ENCODE measurements at places on chromosomes 1 and 21.

- no peak for DNase-seq
Measured at GRCh38 chr1:96721053-96721415, 550 bp upstream of the PTBP2 start.

DNA sequence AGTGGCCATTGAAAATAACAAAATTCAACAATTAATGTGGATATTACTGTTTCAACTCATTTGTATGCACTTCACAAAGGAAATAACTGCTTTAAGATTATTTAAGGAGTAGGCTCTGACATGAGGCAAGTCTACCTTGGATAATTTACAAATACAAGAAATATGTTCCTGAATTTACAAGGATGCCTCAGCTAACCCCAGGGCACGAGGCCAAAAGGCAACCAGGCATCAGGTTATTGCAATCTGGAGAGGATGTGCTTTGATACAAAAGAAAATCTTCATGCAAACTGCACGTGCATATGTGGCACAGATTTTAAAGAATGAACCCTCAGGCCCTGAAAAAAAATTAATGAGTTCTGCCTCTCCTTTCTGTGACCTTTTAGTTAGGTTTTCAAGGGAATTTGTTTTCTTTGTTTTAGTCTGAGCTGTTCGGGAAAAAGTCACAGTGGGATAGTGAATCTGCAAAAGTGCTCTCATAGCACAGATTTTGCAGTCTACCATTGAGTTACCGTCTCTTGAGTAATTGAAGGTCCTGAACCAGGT is 1304.2 kb upstream of the ADGRL4 start:
- no peak for DNase-seq

GRCh38 chr1:212649020-212649419 is 40.5 kb downstream of the ATF3 start:
- no peak for DNase-seq

DNA sequence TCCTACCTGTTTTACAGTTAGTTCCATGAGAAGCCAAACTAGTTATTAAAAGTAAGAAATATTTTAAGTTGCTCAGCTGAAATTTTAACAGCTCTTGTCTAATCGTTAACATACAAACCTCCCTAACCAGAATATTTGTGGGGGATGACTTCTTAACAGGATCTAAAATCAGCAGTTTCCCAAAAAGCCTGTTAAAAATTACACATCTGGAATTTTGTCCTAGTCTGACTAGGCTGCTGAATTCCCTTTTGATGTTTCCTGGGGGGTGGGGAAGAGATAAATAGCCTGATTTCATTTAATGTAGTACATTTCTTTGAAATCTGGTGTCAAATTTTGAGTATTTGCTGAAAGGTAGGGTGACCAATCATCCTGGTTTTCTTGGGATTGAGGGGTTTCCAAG is 78.8 kb upstream of the ARHGAP29 start:
- no peak for DNase-seq

DNA sequence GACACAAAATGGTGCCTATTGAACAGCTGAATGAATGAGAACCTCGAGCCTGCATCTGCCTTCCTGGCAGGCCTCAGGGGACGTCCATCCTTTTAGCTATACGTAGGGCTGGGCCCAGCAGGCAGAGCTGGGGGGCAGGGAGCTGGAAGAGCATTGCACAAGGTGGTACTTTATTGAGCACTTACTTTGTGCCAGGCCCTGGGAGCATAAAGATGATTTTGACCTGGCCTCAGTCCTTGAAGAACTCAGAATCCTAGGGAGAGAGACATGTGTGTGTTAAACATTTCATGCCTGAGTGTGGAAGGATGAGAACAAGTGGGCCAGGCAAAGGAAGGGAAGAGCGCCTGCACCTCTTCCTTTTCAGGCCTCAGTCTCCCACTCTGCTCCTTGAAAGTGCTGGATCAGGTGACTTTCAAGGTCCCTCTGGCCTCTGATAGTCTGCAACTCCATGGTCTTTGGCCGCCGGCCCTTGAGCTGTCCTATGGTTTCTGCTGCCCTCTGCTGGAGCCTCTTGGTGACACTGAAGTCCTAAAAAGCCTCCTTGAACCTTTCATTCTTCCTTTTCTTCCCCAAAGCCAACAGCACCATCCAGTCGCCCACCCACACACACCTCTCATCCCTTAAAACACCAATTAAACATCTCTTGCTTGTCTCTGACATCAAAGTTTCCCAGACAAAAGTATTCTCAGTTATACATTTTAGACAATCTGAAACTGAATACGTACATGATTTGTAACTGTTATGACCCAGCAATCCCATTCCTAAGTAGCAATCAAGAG is 3.5 kb upstream of the PEAR1 start:
- DNase-seq: peak; percentile 28

DNA sequence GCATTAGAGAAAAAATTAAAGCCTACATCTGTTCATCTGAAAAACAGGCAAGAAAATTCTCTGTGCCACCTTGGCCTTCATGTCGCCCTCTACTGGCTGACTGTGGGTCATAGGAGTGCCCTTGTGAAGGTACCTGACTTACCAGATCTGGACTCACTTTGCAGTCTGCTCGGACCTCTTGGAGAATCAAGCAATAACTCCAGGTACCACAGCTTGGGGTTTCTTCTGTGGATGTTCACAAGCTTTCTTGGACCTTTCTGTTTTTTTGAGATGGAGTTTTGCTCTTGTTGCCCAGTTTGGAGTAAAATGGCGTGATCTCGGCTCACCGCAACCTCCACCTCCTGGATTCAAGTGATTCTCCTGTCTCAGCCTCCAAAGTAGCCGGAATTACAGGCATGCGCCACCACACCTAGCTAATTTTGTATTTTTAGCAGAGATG is 2.4 kb upstream of the PRAMEF18 start:
- DNase-seq: no peak

DNA sequence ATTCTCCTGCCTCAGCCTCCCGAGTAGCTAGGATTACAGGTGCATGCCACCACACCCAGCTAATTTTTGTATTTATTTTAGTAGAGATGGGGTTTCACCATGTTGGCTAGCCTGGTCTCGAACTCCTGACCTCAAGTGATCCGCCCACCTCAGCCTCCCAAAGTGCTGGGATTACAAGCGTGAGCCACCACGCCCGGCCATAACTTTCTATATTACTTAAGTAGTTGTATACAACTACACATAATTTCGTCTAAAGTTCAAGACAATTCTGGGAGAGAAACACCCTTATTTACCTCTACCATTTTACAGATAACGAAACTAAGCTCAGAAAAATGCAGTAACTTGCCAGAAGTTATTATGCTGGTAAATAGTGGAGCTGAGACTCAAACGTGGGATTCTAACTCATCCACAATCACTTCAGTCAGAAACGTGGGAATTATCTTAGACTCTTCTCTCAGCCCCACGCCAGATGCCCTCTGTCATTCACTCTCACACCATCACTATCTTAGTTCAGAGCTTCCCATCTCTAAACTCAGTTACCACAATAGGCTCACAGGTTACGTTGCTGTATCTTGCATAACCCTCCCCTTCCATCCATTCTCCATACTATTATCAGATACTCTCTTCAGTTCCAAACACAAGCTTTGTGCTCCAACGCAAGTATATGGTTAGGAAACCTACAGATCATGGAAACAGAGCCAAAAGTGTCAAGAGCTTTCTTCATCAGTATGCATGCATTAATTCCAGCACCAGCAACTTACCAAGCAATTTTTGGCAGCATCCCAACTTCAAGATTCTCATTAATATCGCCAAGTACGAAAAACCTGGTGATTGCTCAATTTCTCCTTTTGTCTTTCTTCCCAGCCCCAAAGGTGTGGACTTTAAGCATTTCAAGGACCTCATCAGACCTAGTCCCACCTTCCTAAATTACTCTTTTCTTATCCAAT is 69.3 kb downstream of the RERE start:
- DNase-seq: no peak

GRCh38 chr1:200488375-200489165 is 78.7 kb upstream of the ZNF281 start:
- DNase-seq: peak; percentile 7

GRCh38 chr1:29584776-29585175 is 348.5 kb downstream of the PTPRU start:
- no peak for DNase-seq

DNA sequence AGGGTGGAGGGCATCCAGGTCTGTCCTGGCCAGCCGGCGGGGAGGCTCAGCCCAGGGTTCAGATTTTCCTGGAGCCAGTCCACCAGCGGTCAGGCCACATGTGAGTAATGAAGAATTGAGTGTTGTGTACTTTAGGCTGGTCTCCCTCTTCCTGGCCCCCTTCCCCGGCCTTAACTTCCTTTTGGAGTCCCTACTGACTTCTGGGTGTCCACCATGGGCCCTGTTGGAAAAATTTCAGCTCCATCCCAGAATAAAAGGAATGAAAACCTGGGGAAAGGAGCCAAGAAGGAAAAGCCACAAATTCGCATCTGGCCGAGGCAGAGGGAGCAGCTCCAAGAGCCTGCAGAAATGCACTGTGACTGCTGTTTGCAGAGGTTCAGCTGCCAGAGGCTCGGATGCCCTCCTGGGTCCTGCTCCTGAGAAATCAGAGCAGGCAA is 35.5 kb upstream of the HHAT start:
- no peak for DNase-seq

DNA sequence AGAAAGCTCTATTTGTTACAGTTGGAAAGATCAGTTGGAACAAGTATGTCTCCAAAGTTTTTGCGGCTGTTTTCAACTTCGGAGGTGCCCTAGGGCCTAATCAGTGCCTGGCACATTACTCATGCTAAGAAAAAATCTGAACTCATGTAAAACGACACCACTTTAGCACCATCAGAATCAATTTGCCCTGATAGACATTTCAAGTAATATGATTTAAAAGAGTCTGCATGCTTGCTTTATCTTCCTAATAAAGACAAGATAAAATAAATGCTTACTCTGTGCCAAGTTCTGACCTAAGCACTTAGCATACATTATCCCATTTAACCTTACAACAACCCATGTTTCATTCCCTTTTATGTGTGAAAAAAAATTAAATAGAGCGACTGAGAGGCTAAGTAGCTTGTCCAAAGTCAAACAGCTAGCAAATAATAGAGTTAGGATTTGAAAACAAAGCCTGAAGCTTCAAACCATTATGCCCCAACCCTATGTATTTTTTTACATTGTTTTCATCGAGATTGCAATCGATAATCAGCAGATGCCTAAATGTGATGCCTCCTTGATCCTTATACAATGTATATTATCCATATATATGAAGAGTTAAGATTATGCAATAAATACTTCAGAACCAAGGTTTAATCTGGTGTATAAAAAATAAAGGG is 91.3 kb downstream of the DENND1B start:
- no peak for DNase-seq

- DNase-seq: no peak
Measured at GRCh38 chr1:82593561-82593960, 792.8 kb downstream of the ADGRL2 start.

GRCh38 chr1:228279722-228280105 is 71.9 kb downstream of the OBSCN start:
- no peak for DNase-seq

GRCh38 chr1:19036041-19036812 is 79.8 kb upstream of the IFFO2 start:
- no peak for DNase-seq

- DNase-seq: no peak
Measured at GRCh38 chr1:155073377-155074242, 5.0 kb upstream of the EFNA3 start.

DNA sequence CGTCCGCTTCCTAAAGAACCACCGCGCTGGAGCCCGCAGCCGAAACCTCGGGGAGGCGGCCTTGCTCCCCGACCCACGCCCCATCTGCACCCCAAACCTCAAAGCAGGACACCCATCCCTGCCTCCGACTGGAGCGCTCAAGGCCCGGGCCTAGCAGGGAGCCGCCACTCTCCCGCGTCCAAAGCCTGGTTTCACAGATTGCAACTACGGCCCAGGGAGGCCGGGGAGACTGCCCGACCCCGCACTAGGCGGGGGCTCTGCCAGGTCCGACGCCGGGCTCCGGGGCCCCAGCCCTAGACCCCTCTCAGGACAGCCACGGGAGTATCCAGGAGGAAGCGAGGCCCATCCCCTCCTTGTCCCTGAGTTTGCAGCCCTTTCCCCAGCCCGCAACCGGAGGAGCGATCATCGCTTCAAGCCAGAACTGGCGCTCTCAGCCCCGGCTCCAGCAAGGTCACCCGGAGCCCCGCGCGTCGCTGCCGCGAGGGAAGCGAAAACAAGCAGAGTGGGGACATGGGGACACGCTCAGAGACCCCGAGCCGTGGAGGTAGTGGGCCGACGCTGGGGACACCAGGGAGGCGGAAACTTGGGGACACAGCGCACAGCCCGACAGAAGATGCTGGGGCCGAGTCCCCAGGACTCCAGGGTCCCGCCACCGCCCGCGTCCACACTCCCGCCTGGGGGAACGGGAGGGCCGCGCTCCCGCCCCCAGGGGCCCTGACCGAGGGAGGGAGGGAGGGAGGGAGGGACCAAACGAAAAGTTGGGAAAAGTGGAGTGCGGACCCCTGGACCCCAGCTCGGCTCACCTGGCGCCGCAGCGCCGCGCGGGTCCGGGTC is 433 bp downstream of the TMEM200B start:
- no peak for DNase-seq

DNA sequence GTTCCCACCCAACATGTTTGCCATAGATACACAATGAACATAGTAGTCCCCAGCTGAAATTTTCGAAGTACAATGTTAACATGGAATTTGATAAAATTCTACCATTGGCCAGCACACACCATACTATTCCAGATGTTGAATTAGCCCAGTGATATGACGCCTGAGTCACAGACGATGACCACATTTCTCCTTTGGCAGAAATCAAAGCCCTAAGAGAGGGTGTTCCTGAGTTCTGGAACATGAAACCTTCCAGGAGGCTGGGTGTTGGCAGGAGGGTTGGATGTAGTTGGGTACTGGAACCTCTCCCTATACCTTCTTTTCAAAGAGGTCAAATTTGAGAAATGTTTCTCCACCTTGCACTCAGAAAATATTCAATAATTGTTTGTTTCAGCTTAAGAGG is 37.8 kb downstream of the LPAR3 start:
- DNase-seq: no peak

DNA sequence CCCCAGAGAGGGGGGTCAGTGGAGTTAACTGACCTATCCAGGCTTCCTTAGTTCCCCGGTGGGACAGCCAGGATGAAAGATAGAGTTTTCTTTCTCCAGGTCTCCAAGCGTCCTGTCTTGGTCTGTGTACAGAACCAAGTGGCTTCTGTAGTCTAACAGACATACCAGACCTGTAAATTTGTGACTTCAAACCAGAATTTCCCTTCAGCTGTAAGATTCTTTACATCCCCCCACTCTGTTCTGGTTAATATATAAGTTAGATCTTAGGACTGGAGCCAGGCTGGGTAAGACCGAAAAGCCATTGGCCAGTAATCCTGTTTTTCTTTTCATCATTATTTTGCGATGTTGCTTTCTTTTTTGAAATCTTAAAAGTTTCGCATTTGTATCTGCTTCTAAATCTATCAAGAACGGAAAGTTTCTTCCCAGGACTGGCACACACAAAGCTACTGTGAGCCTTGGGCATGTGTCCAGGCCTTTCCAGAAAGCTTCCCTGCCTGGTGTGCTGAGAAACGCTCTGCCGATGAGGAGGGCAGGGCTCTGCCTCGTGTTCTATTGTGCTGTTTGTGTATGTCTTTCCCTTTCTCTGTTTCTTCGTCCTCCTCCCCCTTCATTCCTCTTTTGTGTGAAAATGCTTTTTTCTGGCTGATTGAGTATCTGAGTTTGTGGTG is 72.3 kb downstream of the RGL1 start:
- DNase-seq: peak; percentile 63

- DNase-seq: no peak
Measured at GRCh38 chr21:43193088-43193650, 24.4 kb downstream of the CRYAA start.
